ENCODE measurements at places on chromosomes 13 and 19.

DNA sequence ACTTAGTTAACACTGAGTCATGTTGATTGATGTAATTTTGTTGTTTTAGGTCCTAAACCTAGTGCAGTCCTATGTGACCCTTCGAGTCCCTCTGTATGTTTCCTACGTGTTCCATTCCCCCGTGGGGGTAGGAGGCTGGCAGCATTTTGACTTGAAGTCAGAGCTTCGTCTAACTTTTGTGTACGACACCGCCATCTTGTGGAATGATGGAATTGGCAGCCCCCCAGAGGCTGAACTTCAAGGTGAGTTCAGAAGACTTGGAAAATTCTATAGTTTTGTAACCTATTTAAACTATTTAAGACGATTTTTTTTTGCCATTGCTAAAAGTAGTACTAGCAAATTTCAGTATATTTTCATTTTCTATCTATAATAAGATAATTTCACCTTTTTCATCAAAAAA lies 117.9 kb downstream of the STOML3 start:
- no peak for DNase-seq

DNA sequence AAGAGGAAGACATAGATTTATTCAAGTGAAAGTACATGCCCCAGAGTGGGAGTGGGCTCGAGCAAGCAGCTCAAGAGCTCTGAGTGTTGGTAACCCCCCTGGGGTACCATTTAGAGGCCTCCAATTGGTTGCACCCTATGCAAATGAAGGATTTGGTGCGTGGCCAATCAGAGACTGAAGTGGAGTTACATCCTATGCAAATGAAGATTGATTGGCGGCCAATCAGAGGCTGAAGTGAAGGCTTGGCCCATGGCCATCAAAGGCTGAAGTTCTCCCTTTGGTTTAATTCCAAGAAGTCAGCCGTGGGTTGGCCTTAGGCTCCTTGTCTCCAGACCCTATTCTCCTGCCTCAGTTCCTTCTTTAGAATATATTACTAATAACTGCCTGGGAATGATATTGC lies 12.9 kb upstream of the IGFL1 start:
- DNase-seq = no peak

- no peak for DNase-seq
Measured at GRCh38 chr19:34481861-34482379, 362 bp downstream of the WTIP start.

GRCh38 chr19:9498183-9498902 lies at the start of gene ZNF560:
ZNF560 (minus strand) TSS chr19:9498616; CDS start chr19:9475313, 23,303 bp downstream.
- peak; percentile 18 for DNase-seq

GRCh38 chr19:43354305-43354627 lies 780 bp downstream of the CD177 start:
- DNase-seq = no peak

- DNase-seq = no peak
Measured at GRCh38 chr13:114234266-114234644, 442 bp upstream of the CDC16 start.

Data from NCI-H510A (cell line).